ENCODE measurements at places on chromosomes 6 and 20. TPM values are rescaled to one million over a fixed set of nuclear protein-coding genes. Genes with fewer than 3 reads are reported as not detected.

DNA sequence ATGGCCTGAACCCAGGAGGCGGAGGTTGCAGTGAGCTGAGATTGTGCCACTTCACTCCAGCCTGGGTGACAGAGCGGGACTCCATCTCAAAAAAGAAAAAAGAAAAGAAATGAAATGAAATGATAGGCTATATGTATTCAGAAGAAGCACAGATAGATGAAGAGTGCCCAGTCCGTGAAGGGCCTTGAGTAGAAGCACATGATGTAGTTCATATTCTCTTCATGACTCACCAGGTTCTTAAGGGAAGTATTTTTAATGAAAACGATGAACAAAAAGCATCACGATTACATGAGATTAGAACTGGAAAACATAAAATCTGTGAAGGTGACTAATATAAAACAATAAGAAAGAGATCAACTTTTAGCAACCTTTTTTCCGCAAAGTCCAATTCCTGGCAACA, 29.8 kb downstream of the TPD52L1 start:
- H3K4me1 ChIP-seq: no peaks in the 10 kb centered on the region
- no peak overlapping the region for H3K27ac ChIP-seq
- no peaks in the 10 kb centered on the region for H3K27me3 ChIP-seq

DNA sequence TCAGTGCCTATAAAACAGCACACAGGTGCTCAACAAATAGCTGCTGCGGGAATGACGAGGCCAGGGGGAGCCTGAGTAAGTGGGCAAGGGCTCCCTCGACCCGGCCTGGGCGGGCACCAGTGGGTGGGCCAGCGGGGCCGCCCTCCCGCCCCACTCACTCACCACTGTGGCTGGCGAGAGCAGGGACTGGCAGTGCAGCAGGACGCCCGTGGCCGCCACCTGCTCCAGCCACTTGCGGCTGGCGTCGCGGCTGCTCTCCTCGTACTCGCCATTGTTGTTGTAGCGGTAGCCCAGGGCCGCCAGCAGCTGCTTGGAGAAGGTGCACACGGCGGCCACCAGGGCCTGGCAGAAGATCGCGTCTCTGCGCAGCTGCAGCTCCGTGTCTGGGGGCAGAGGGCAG, 191.5 kb downstream of the PREX1 start:
- no peak overlapping the region for H3K4me3 ChIP-seq
- H3K4me1 ChIP-seq: no peaks in the 10 kb centered on the region
- no peak overlapping the region for H3K27ac ChIP-seq
- H3K27me3 ChIP-seq: no peaks in the 10 kb centered on the region
- no peaks in the 10 kb centered on the region for H3K36me3 ChIP-seq

DNA sequence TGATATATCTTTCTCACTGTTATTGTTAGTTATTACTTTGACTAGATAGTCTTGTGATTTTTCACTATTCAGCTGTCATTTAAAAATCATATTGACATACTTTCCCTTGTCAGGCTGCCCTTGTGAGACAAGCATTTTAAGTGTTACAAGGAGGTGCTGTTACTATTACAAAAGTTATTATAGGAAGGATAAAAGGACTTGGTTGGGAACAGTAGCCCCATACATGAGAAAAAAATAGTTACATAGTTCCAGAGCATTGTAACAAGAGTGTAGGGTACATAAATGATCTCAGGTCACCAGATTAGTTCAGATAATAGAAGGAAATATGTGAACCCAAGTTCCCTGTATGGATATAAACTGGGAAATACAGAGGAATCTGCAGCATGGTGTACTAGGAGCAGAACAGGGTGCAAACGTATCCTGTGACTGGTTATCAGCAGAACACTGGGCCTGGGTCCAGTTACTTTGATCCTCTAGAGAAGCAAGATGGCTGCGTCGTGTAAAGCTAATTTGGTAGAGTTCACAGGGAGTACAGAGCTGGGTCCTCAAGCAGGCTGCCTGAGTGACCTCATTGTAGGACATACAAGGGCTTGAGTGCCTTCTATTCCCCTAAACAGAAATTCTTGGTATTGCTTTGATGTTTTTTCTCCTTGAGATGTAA, 38.5 kb upstream of the HDDC2 start:
- no peak overlapping the region for H3K4me3 ChIP-seq
- no peaks in the 10 kb centered on the region for H3K27me3 ChIP-seq
- no peak for DNase-seq
- peak overlapping the region; percentile 22 for H3K27ac ChIP-seq
- H3K36me3 ChIP-seq: no peaks in the 10 kb centered on the region

DNA sequence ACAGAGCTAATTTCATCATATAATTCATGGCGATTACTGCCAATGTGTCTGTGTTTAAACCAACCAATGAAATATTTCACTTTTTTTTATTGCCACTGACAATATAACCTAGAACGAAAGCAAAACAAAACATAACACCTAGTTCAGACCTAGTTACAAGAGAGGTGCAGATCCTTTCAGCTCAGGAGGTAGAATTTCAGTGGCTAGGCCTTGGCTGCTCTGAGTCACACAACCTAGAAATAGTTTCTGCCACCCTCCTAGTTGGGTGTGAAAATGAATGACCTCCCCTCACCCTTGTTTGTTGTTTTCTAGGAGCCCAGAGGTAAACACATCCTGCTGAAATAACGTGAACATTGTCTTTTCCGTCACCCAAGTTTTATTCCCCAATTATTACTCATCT, 356.3 kb downstream of the HTR1B start:
- H3K36me3 ChIP-seq: no peaks in the 10 kb centered on the region
- H3K4me3 ChIP-seq: no peak overlapping the region
- H3K27me3 ChIP-seq: no peaks in the 10 kb centered on the region
- no peaks in the 10 kb centered on the region for H3K4me1 ChIP-seq

GRCh38 chr6:158536084-158536890, 23.6 kb upstream of the TMEM181 start:
- H3K4me1 ChIP-seq: peaks cover 9% of the 10 kb centered on the region
- no peaks in the 10 kb centered on the region for H3K36me3 ChIP-seq
- H3K4me3 ChIP-seq: peak overlapping the region; percentile 42
- H3K27me3 ChIP-seq: peaks cover 19% of the 10 kb centered on the region

DNA sequence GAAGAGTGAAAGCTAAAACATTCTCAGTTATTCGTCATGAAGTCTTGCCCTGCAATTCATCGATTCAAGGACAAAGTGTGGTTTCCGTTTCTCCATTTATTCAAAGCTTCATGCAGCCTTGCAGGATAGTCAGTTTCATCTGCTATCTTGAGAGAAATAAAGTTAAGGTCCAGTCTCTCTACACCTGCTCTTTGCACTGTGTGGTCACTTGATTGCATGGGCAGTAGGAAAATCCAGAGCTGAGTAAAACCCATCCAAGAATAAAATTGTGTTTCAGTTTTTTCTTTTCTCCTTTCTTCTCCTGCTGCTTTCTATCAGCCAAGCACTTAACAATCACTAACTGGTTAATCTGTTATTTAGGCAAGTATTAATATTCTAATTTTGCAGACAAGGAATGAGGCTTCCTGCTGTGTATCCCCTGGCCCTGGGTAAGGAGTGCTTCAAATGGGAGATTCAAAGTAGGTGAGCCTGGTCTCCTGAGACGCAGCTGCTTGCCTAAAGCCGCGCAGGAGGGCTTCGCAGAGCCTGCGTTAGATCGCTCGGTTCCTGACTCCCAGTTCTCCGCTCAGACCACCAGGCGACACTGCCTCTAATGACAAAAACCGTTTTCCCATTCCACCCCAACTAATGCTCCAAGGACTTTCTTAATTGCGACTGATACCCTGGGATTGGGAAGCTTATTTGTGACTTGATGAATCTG, 808.3 kb downstream of the TFAP2A start:
- H3K36me3 ChIP-seq: no peaks in the 10 kb centered on the region
- no peak for DNase-seq
- no peak overlapping the region for H3K27ac ChIP-seq
- H3K4me3 ChIP-seq: no peak overlapping the region

DNA sequence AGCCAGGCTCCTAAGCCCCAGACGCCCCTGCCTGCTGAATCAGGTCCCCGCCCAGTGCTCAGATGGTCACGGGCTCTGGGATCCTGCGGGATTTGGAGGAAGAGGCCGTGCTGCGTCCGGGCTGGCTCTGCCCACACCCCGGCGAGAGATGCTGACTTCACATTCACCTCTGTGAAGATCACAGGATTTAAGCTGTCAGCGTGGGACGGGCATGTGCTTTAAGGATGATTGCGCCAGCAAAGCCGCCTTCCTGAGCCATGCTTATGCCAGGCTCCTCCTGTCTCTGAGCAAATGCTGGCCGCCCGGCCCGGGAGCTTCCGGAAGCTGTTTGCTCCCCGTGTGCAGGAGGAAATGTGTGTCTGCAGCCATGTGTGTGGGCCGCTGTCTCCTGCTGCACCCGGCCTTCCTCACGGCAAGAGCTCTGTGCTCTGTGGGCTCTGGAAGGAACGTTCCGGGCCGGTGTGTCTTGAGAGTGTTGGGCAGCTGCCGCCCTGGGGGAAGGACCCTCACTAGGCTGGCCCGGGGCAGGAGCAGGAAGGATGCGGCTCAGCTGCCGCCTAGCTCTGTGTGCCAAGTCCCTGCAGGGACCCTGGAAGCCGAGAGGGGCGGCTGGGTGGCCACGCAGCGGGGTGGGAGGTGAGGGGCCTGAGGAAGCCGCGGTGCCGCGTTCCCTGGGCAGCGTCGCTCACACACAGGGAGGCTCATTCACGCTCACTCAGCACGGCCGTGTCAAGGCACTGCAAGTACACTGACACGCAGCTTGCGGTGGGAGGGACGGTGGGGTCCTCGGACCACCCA, 19.0 kb upstream of the BHLHE23 start:
- peaks cover 7% of the 10 kb centered on the region for H3K4me1 ChIP-seq
- H3K27ac ChIP-seq: no peak overlapping the region
- peaks cover 86% of the 10 kb centered on the region for H3K27me3 ChIP-seq
- H3K36me3 ChIP-seq: no peaks in the 10 kb centered on the region

GRCh38 chr6:32967151-32968091, 973 bp upstream of the BRD2 start:
- peak overlapping the region; percentile 99 for H3K27ac ChIP-seq
- DNase-seq: no peak
- H3K27me3 ChIP-seq: no peaks in the 10 kb centered on the region

- peaks cover 28% of the 10 kb centered on the region for H3K4me1 ChIP-seq
- peaks cover 25% of the 10 kb centered on the region for H3K36me3 ChIP-seq
- H3K4me3 ChIP-seq: no peak overlapping the region
These were observed 3.1 kb downstream of the STK4 start for GRCh38 chr20:44969300-44969894.

DNA sequence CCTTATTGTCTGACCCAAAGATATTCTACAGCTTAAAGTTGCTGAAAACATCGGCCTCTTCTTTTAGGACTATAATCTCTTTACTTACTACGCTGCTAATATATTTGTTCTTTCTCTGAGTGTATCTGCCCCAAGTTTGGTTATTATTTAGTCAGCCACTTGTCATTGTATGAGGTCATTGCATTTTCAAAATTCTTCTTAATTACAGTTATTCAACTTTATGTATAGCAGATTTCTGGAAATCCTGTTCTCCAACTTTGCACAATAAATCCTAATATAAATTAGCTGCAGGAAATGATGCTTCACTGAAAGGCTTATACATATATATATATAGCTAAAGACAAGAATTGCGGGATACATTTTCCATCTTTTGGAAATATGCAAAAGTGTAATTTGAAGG, 88.5 kb upstream of the HIVEP1 start:
- H3K27me3 ChIP-seq: no peaks in the 10 kb centered on the region
- H3K36me3 ChIP-seq: no peaks in the 10 kb centered on the region
- no peak for DNase-seq
- H3K4me3 ChIP-seq: no peak overlapping the region
- H3K27ac ChIP-seq: no peak overlapping the region
- H3K4me1 ChIP-seq: peaks cover 4% of the 10 kb centered on the region

GRCh38 chr6:166488076-166488685, 98.3 kb downstream of the RAMACL start:
- DNase-seq: peak; percentile 63
- H3K27ac ChIP-seq: peak overlapping the region; percentile 76
- no peak overlapping the region for H3K4me3 ChIP-seq
- peaks cover 51% of the 10 kb centered on the region for H3K36me3 ChIP-seq

DNA sequence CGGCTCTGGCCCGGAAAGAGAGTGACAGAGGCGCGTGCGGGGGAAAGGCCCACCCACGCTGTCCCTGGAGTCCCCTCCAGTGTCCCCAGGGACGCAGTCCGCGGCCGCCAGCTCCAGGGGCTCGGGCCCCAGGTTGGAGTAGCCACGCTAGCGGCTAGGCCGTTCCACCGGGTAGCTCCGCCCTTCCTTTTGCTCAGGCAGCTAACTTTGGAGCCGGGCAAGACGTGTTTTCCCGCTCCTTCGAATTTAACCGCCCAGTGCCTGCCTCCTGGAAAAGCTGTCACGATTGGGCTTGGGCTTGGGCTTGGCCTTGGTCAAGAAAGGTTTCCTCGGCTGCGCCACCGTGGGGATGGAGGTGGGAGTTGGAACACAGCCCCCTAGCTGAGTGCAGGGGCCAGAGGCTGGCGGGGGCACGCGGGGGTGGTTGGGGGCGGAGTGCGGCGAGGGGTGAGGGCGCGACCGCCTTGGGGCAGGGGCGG, 4.7 kb downstream of the LINC00237 start:
- H3K27ac ChIP-seq: no peak overlapping the region
- H3K4me3 ChIP-seq: peak overlapping the region; percentile 43
- H3K36me3 ChIP-seq: no peaks in the 10 kb centered on the region
- peaks cover 38% of the 10 kb centered on the region for H3K4me1 ChIP-seq
- no peak for DNase-seq

GRCh38 chr6:67643281-67643680, 991.8 kb upstream of the ADGRB3 start:
- no peaks in the 10 kb centered on the region for H3K36me3 ChIP-seq
- no peaks in the 10 kb centered on the region for H3K4me1 ChIP-seq
- H3K27ac ChIP-seq: no peak overlapping the region

GRCh38 chr6:26351544-26351953, 13.4 kb upstream of the BTN3A2 start:
- no peaks in the 10 kb centered on the region for H3K27me3 ChIP-seq
- H3K27ac ChIP-seq: no peak overlapping the region
- H3K36me3 ChIP-seq: no peaks in the 10 kb centered on the region
- no peak overlapping the region for H3K4me3 ChIP-seq
- DNase-seq: no peak

GRCh38 chr6:43713643-43714310, 26.2 kb upstream of the MRPS18A start:
- H3K4me1 ChIP-seq: peaks cover 67% of the 10 kb centered on the region
- H3K27me3 ChIP-seq: no peaks in the 10 kb centered on the region
- H3K27ac ChIP-seq: peak overlapping the region; percentile 10
- no peak overlapping the region for H3K4me3 ChIP-seq

GRCh38 chr6:145247692-145248419, 487.5 kb downstream of the EPM2A start:
- H3K27me3 ChIP-seq: no peaks in the 10 kb centered on the region
- H3K4me3 ChIP-seq: no peak overlapping the region
- no peak overlapping the region for H3K27ac ChIP-seq

- no peaks in the 10 kb centered on the region for H3K27me3 ChIP-seq
- no peak overlapping the region for H3K27ac ChIP-seq
- no peaks in the 10 kb centered on the region for H3K36me3 ChIP-seq
- no peak overlapping the region for H3K4me3 ChIP-seq
- DNase-seq: no peak
- H3K4me1 ChIP-seq: no peaks in the 10 kb centered on the region
These were observed 16.2 kb downstream of the ANKRD6 start for GRCh38 chr6:89449193-89449592.

- no peaks in the 10 kb centered on the region for H3K36me3 ChIP-seq
- H3K27ac ChIP-seq: no peak overlapping the region
- H3K27me3 ChIP-seq: no peaks in the 10 kb centered on the region
- no peak for DNase-seq
These were observed 187.8 kb upstream of the PRDM1 start for GRCh38 chr6:105898286-105898685.

MACROD2 gene
- total RNA-seq: 4.7 TPM

PTCRA gene
- not detected for total RNA-seq

REM1 gene
- 3.4 TPM for total RNA-seq

EYS gene
- total RNA-seq: not detected

LPIN3 gene
- 18.1 TPM for total RNA-seq

ZNF165 gene
- 0.45 TPM for total RNA-seq

FERMT1 gene
- total RNA-seq: 0.49 TPM

PKIG gene
- total RNA-seq: 203 TPM

OR12D3 gene
- not detected for total RNA-seq

TFAP2C gene
- total RNA-seq: not detected

NRSN1 gene
- total RNA-seq: not detected
